ENCODE measurements at places on chromosomes 16 and 17.

- DNase-seq = no peak
These were observed 3.1 kb downstream of the BEAN1 start for GRCh38 chr16:66430214-66430613.

DNA sequence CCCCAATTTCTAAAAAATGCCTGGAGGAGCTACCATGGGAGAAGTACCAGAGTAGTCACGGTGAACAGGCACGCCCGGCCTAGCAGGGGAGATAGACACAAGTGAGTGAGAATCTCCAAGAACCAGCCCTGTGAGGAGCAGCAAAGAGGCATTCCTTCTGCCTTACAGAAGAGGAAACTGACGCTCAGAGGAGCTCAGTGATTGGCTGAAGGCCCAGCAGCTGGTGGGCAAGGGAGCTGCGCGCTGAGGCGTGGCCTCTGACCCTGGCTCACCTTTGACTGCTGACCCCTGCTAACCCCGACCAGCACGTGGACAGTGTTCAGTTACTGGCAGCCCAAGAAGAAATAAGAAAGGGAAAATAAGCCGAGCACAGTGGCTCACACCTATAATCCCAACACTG, 1.8 kb downstream of the C16orf96 start:
- DNase-seq = no peak

- DNase-seq = no peak
These were observed 786 bp upstream of the CDK5RAP3 start for GRCh38 chr17:47969930-47970724.

DNA sequence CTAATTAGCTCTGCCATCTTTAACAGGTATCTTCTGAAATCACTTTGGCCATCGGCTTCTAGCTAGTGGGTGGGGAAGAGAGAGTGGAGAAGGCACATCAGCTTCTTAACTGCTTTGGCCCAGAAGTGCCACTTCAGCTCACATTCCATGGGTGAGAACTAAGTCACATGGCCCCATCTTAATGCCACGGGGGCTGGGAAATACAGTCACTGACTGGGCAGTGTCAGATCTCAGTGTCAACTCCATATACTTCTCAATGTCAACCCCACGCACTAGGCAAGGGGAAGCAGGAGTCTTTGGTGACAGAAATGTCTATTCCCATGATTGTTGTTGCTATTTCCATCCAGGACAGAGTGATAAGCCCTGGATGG, 29.4 kb downstream of the CCR7 start:
- no peak for DNase-seq

DNA sequence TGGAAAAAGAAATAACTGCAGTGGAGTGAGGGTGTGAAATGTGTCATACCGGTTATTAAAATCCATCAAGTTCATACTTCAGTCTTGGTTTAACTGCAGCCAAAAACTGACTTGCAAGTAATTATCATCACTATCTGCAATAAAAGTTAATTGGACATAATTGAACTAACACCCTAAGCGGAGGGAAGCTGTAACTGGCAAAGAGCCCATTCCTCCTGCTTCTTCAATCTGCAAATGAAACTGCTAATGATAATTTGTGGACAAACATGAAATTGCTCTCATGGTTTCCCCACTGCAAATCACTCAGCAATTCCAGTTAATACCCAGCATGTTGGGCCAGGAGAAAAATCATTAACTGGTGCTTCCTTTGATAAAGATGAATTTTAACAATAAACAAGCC, 46.5 kb downstream of the FAM222B start:
- DNase-seq = no peak

GRCh38 chr16:55289353-55289752, 34.6 kb upstream of the IRX6 start:
- DNase-seq = no peak

DNA sequence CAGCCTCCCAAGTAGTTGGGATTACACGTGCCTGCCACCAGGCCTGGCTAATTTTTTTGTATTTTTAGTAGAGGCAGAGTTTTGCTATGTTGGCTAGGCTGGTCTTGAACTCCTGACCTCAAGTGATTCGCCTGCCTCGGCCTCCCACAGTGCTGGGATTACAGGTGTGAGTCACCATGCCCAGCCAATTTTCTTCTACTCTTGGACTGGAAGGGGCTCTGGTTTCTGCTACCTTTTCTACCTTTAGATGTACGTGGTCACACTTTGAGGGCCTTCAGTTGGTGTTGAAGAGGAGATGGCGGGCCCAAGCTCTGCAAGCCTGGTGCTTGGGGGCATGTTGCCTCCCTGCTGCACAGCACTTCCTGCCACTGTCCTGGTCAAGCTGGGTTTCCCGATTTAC, 173.6 kb downstream of the PRKCA start:
- no peak for DNase-seq

DNA sequence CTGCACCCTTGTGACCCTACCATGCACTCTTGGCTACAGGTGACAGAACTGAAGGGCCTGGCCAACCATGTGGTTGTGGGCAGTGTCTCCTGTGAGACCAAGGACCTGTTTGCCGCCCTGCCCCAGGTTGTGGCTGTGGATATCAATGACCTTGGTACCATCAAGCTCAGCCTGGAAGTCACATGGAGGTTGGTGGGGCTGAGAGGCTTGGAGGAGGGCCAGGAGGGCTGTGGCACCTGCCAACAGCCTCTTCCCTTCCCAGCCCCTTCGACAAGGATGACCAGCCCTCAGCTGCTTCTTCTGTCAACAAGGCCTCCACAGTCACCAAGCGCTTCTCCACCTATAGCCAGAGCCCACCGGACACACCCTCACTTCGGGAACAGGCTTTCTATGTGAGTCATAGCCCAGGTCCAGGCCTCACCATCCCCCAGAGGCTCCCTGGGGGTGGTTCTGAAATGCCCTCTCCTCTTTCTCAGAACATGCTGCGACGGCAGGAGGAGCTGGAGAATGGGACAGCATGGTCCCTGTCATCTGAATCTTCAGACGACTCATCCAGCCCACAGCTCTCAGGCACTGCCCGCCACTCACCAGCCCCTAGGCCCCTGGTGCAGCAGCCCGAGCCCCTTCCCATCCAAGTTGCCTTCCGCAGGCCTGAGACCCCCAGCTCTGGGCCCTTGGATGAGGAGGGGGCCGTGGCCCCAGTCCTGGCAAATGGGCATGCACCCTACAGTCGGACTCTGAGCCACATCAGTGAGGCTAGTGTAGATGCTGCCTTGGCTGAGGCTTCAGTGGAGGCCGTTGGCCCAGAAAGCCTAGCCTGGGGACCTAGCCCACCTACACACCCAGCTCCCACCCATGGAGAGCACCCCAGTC, 13.0 kb downstream of the RIPOR1 start:
- no peak for DNase-seq

- no peak for DNase-seq
These were observed 814 bp upstream of the CDH3 start for GRCh38 chr16:68644296-68644695.

DNA sequence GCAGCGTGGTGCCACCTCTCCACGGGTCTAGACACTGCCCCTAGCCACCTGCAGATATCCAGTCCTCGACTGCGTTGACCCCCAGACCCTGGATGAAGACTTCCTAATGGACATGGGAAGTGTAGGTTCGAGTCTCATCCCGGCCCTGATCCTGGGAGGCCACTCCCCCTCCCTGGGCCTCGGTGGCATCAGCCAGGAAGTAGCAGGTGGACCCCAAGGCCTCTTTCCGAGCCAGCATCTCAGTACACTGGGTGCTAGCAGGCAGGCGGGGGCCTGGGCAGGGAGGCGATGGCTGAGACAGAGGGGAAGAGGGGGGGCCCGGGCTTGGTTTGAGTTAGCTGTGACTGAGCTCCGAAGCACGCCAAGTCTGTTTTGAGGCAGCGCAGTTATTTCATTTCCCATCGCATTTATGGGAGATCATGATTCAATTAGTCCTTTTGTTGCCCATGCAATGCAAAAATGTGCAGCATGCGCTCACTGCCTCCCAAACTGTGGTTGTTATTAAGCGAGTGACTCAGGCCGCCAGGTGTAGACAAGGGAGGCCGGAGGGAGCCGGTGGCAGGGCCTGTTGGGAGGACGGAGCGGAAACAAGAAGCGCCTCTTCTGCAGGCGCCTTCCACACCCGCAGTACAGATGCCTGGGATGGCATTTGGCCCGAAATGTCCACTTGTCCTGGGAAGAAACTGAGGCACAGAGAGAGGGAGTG, 25.3 kb upstream of the ZNF469 start:
- peak; percentile 80 for DNase-seq

- no peak for DNase-seq
These were observed 720 bp downstream of the METRN start for GRCh38 chr16:715477-716199.

- no peak for DNase-seq
These were observed 20.7 kb downstream of the MMP15 start for GRCh38 chr16:58046054-58046881.

DNA sequence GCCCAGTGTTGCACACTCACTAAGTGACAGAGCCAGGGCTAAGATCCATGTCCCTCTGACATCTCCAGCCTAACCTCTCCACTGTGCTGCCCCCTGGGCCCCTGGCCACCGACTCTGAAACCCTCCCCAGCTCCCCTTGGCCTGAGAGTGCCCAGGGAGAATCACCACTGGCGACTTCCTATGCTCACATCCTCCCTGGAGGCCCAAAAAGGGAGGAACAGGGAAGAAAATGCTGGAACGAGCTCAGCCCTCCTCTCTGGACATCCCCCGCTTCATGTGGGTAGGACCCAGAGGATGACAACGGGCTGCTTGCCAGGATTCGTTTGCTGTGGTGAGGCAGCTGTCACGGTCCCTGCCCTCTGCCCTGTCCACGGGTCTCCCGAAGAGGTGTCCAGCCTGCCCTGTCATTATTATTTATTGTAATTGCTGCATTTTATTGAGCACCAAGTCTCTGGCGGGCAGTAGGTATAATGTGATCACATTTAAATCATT, 153.5 kb upstream of the RPL38 start:
- no peak for DNase-seq

GRCh38 chr17:21418446-21419298, 42.5 kb downstream of the KCNJ12 start:
- no peak for DNase-seq

DNA sequence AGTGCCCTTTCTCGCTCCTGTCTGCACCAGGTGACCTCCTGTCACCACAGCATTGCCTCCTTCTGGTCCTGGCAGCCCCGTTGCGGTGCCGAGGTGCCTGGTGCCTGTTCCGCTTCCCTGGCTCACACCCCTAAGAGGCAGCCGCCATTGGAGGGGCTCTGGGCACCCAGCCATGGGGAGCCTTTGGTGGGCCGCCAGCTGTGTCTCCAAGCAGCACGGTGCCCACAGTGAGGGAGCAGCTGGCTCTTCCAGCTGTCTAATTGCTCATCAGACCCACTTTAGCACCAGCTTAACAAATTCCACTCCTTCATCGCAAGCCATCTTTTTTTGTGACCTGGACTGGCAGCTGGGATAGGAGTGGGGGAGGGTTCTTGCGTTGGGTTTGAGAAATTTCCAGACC, 276.1 kb downstream of the SNX29 start:
- DNase-seq = no peak

- peak; percentile 68 for DNase-seq
These were observed 2.5 kb upstream of the RAB11FIP4 start for GRCh38 chr17:31388770-31389656.

GRCh38 chr16:53713403-53714204, 9.6 kb downstream of the FTO start:
- DNase-seq = no peak

- no peak for DNase-seq
These were observed 65.2 kb downstream of the KLHDC4 start for GRCh38 chr16:87700406-87701077.

DNA sequence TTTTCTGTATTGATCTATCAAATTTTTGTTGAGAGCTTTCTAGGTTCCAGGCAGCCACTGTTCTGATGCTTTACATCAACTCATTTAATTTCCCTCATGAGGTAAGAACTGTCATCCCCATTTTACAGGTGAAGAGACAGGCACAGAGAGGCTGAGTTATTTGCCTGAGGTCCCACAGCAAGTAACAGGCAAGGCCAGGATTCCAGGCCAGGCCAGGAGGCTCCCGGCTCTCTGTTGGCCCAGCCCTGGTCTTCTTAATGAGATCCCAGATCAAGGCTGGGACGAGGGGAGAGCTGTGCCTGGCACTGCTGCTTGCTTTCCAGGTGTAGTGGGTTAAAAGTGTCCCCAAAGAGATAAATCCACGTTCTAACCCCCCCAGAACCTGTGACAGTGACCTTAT, 22.4 kb upstream of the RMI2 start:
- no peak for DNase-seq

- no peak for DNase-seq
These were observed 87.0 kb downstream of the IRX3 start for GRCh38 chr16:54199487-54200160.

DNA sequence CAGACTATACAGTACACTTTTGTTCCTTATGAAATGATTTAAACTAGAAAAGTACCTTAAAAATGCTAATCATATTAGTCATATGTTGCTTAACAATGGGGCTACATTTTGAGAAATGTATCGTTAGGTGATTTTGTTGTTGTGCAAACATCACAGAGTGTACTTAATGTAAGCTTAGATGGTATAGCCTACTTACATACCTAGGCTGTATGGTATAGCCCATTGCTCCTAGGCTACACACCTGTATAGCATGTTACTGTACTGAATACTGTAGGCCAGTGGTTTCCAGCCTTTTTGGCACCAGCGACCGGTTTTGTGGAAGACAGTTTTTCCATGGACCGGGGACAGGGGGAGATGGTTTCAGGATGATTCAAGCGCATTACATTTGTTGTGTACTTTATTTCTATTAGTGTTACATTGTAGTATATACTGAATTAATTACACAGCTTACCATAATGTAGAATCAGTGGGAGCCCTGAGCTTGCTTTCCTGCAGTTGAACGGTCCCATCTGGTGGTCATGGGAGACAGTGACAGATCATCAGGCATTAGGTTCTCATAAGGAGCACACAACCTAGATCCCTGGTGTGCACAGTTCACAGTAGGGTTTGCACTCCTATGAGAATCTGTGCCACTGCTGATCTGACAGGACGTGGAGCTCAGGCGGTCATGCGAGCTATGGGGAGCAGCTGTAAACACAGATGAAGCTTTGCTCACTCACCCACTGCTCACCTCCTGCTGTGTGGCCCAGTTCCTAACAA, 35.0 kb upstream of the MRC2 start:
- DNase-seq = no peak

- DNase-seq = no peak
These were observed 1.9 kb downstream of the HS3ST4 start for GRCh38 chr16:25693631-25694030.

- DNase-seq = no peak
These were observed 341.4 kb downstream of the CDH11 start for GRCh38 chr16:64780445-64780844.

- DNase-seq = no peak
These were observed 24.0 kb upstream of the CIBAR2 start for GRCh38 chr16:85136213-85136701.

- DNase-seq = no peak
These were observed 124.2 kb downstream of the PARN start for GRCh38 chr16:14505846-14506245.

GRCh38 chr17:28576758-28577465, at the start of gene ALDOC:
TSS of gene ALDOC (minus strand) at chr17:28576895. CDS start at chr17:28575532, 1,363 bp downstream.
- peak; percentile 96 for DNase-seq

GRCh38 chr17:38459567-38459966, 31.3 kb downstream of the ARHGAP23 start:
- DNase-seq = no peak

GRCh38 chr17:44390250-44390870, 911 bp upstream of the ITGA2B start:
- DNase-seq = no peak

Measured in urothelium cell line (cell line).